Activated CD8-positive, alpha-beta T cell treated with anti-CD3 and anti-CD28 coated beads, Interleukin-2, amount 10 ng/mL, durations not matched to agents 7 days and 5 days (primary cell): ENCODE measurements at places on chromosomes 5 and 9. TPM values are rescaled to one million over a fixed set of nuclear protein-coding genes. Genes with fewer than 3 reads are reported as not detected.

DNA sequence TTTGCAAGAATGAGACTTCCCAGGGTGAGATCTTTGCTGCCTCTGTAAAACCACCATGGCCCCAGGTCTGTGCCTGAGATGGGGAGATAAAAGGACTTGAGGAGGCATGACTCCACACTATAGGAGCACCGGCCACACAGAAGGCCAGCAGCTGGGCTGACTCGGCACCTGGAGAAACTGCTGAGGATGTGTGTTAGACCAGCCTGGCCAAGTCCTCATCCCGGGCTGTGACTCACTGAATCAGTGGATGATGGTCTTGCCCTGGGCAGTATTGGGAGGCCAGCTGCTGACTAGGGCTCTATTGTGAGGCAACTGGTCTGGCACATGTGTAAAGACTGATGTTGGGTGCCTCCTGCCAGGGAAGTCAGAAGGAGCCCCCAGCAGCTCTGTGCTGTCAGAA lies 286.2 kb downstream of the ACTL7B start:
- H3K4me1 ChIP-seq: no peaks in the 10 kb centered on the region
- H3K27me3 ChIP-seq: no peaks in the 10 kb centered on the region
- no peak for DNase-seq
- H3K4me3 ChIP-seq: no peak overlapping the region
- H3K36me3 ChIP-seq: no peaks in the 10 kb centered on the region

GRCh38 chr5:52007230-52007858 lies 624.1 kb downstream of the ISL1 start:
- no peaks in the 10 kb centered on the region for H3K4me1 ChIP-seq
- H3K36me3 ChIP-seq: no peaks in the 10 kb centered on the region
- H3K27me3 ChIP-seq: no peaks in the 10 kb centered on the region
- no peak overlapping the region for H3K27ac ChIP-seq
- no peak overlapping the region for H3K4me3 ChIP-seq
- no peak for DNase-seq

The ADAMTSL2 gene
- not detected for total RNA-seq

GRCh38 chr9:87720173-87720572 lies 5.7 kb upstream of the CTSL start:
- H3K4me3 ChIP-seq: no peak overlapping the region
- H3K27ac ChIP-seq: no peak overlapping the region
- H3K36me3 ChIP-seq: no peaks in the 10 kb centered on the region
- H3K27me3 ChIP-seq: peaks cover 22% of the 10 kb centered on the region

GRCh38 chr5:21236104-21236503 lies 1248.1 kb upstream of the CDH18 start:
- DNase-seq: no peak
- no peak overlapping the region for H3K4me3 ChIP-seq
- H3K27me3 ChIP-seq: no peaks in the 10 kb centered on the region
- H3K4me1 ChIP-seq: no peaks in the 10 kb centered on the region
- H3K27ac ChIP-seq: no peak overlapping the region

DNA sequence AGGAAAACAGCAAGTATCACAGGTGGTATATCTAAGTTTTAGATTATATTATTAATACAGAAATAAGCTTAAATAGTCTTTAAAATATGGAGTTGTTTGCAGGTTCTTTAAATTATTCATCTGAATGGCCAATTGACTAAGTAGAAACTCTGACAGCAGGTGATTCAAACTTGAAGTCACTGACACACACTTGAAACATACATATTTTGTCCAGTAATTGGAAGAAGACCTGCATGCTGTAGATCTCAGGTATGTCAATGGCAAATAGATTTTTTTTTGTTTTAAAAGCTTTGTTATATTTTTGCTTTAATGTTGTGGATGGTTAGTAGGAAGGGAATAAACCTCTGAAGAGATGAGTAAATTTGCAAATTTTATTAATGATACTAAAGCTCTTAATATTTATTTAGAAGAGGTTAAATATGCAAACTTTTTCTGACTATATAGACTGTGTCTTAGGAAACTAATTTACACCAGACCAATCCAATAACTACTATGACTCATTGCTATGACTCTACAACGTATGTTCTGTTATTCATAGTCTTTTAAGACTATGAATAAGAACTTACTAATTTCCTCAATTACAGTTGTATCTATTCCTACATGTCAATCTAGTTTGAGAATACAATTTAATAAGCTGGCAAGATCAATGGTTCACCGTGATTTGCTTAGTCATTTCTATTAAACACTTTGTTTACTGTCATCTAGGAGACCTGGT lies 53.9 kb upstream of the RORB start:
- no peaks in the 10 kb centered on the region for H3K4me1 ChIP-seq
- H3K27ac ChIP-seq: no peak overlapping the region
- no peak overlapping the region for H3K4me3 ChIP-seq
- no peak for DNase-seq

The PDE6A gene
- total RNA-seq: not detected

DNA sequence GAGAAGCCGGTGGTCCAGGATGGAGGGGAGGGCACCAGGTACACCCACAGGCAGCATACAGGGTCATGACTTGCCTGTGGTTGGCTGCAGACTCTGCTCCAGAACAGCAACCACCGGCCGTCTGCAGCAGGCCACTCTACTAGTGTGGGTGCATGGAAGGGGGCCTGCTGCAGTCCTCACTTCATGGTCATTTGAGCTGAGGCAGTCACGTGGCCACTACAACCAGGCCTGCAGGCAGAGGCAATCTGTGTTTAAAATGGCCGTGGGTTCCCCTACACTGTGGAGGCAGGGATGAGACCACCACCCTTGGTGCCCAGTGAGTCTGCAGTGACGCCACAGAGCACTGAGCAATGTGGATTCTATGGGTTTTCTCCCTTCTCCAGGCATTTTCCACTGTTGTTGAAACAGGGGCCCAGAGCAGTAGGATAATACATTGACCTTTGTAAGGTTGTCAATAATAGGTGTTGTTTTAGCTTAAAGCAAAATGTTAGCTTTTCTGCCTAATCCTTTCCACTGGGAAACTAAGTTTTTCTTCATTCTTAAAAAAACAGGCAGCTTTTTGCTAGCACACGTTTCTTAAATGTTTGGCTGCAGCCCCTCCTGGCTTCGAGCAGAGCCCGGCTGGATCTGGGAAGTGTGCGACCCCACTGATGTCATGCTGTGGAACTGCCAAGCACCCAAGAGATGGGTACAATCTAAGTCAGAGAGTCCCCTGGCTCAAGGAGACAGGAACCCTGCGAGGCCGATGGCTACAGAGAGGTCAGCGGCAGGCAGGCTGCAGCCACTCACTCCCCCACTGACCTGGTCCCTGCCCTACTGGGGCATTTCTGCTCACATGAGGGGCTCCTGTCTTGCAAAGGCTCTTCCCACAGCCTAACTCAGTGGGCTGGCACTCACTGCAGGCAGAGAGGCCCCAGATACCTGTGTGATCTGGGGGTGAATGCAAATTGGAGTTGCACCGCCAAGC lies 21.2 kb downstream of the GADD45G start:
- H3K36me3 ChIP-seq: no peaks in the 10 kb centered on the region
- H3K4me1 ChIP-seq: no peaks in the 10 kb centered on the region
- H3K4me3 ChIP-seq: no peak overlapping the region
- peaks cover 20% of the 10 kb centered on the region for H3K27me3 ChIP-seq

DNA sequence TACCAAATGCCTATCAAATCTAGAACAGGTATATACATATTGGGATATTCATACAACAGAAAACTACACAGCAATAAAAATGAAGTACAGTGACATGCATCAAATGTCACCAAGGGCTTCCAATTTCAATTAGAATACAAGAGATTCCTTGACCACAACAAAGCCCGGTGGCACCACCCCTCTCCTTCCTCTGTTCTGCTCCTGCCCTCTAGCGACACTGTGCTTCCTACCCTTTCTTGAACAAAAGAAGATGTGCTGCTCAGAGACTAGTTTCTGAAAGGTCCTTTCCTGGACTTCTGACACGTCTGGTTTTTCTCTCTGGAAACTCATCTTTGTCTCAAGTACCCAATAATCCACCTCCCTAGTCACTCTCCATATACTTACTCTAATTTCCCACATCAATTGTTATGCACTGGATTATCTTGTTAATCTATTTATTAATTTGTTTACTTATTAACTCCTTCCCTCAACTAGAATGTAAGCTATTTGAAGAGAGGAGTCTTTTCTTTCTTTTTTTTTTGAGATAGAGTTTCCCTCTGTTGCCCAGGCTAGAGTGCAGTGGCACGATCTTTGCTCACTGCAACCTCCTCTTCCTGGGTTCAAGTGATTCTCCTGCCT lies 70.4 kb upstream of the CTSV start:
- H3K27me3 ChIP-seq: peaks cover 3% of the 10 kb centered on the region
- H3K4me1 ChIP-seq: peaks cover 3% of the 10 kb centered on the region
- peak; percentile 54 for DNase-seq
- H3K36me3 ChIP-seq: no peaks in the 10 kb centered on the region
- H3K4me3 ChIP-seq: no peak overlapping the region
- no peak overlapping the region for H3K27ac ChIP-seq

The SYNPO gene
- total RNA-seq: not detected

- H3K27ac ChIP-seq: no peak overlapping the region
- no peak overlapping the region for H3K4me3 ChIP-seq
- DNase-seq: no peak
- H3K27me3 ChIP-seq: no peaks in the 10 kb centered on the region
- H3K36me3 ChIP-seq: no peaks in the 10 kb centered on the region
- peaks cover 24% of the 10 kb centered on the region for H3K4me1 ChIP-seq
Observed at GRCh38 chr5:102799017-102799416, 43.9 kb downstream of the PAM start.

- H3K27me3 ChIP-seq: no peaks in the 10 kb centered on the region
- H3K27ac ChIP-seq: no peak overlapping the region
Observed at GRCh38 chr5:57738301-57738700, 255.7 kb upstream of the ACTBL2 start.

- no peak for DNase-seq
- H3K36me3 ChIP-seq: no peaks in the 10 kb centered on the region
- no peaks in the 10 kb centered on the region for H3K4me1 ChIP-seq
Observed at GRCh38 chr9:79240774-79241173, 331.0 kb upstream of the TLE4 start.

DNA sequence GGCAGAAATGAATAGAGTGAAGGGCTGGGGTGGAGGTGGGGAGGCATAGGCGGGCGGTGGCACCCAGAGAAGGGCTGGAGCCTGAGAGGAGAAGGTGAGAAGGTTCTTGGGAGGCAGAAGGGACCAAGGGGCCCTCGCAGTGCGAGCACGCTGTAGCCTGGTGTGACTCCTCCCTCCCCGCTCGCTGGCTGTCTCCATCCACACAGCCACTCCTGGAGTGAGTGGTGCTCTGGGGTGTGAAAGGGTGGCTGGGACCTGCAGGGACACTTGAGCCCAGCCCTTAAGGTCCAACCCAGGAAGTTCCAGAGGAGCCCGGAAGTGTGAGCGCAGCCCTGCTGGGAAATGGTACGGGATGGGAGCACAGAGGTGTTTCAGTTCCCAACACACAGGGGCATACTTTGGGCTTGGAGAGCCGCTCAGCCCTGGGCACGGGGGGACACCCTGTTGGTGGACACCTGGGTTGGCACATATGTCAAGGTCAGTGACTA lies 9.3 kb upstream of the SCGB3A1 start:
- no peaks in the 10 kb centered on the region for H3K4me1 ChIP-seq
- no peak for DNase-seq
- no peaks in the 10 kb centered on the region for H3K27me3 ChIP-seq
- H3K27ac ChIP-seq: no peak overlapping the region

The NFIB gene
- total RNA-seq: not detected

- DNase-seq: no peak
- H3K36me3 ChIP-seq: no peaks in the 10 kb centered on the region
- no peaks in the 10 kb centered on the region for H3K27me3 ChIP-seq
- no peaks in the 10 kb centered on the region for H3K4me1 ChIP-seq
Observed at GRCh38 chr5:166329149-166329800, 1962.2 kb upstream of the WWC1 start.

- peaks cover 33% of the 10 kb centered on the region for H3K4me1 ChIP-seq
- H3K27ac ChIP-seq: no peak overlapping the region
- peak; percentile 18 for DNase-seq
- no peak overlapping the region for H3K4me3 ChIP-seq
Observed at GRCh38 chr9:34382879-34383278, 6.2 kb upstream of the MYORG start.

- peaks cover 3% of the 10 kb centered on the region for H3K36me3 ChIP-seq
- DNase-seq: no peak
- peaks cover 14% of the 10 kb centered on the region for H3K27me3 ChIP-seq
- no peak overlapping the region for H3K27ac ChIP-seq
- H3K4me3 ChIP-seq: no peak overlapping the region
Observed at GRCh38 chr5:168583742-168584482, 4.7 kb upstream of the PANK3 start.

DNA sequence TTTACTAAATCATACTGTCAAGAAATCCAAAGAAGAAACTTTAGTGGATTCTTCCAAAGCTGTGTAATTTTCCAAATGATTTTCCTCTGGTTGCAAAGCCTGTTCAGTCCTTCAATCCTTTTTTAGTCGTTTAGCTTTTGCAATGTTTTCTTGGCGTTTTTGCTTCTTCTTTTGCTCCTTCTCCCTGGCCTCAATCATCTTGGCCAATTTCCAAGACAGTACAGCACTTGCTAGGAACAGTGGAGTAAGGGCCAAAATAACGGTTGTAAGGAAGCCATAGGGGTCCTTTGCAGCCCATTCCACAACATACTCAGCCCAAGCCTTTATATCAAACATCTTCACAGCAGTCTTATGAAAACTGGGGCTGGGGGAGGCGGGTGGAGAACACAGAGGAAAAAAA lies 2.4 kb downstream of the SMIM15 start:
- H3K36me3 ChIP-seq: peaks cover 62% of the 10 kb centered on the region
- peak overlapping the region; percentile 9 for H3K4me3 ChIP-seq
- no peak for DNase-seq
- no peak overlapping the region for H3K27ac ChIP-seq
- H3K4me1 ChIP-seq: peaks cover 36% of the 10 kb centered on the region
- H3K27me3 ChIP-seq: no peaks in the 10 kb centered on the region

- no peak overlapping the region for H3K4me3 ChIP-seq
- H3K27ac ChIP-seq: no peak overlapping the region
- DNase-seq: no peak
- no peaks in the 10 kb centered on the region for H3K27me3 ChIP-seq
- no peaks in the 10 kb centered on the region for H3K4me1 ChIP-seq
Observed at GRCh38 chr5:67409126-67409777, 212.7 kb upstream of the CD180 start.

- peaks cover 14% of the 10 kb centered on the region for H3K27me3 ChIP-seq
- no peak overlapping the region for H3K4me3 ChIP-seq
- H3K27ac ChIP-seq: no peak overlapping the region
- no peaks in the 10 kb centered on the region for H3K36me3 ChIP-seq
- peaks cover 7% of the 10 kb centered on the region for H3K4me1 ChIP-seq
Observed at GRCh38 chr5:91130759-91131158, 252.4 kb downstream of the ARRDC3 start.

- DNase-seq: no peak
- H3K4me3 ChIP-seq: no peak overlapping the region
- no peaks in the 10 kb centered on the region for H3K27me3 ChIP-seq
Observed at GRCh38 chr9:89738137-89738932, 133.5 kb downstream of the GADD45G start.

DNA sequence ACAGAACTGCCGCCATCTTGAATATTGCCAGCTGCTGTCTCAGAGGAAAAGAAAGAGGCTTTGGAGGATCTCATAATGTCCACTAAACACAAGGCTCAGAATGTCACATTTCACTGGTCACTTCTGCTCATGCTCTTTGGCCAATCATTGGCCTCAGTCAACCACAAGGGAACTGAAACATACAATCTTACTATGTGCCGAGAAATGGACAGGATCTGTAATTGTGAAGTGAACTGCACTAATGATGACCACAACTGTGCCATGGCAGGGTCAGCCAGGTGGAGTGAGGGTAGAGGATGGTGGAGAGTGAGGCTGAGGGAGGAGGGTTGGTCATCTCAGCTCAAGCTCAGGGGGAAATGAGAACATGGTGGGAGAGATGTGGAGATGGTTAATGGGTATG lies 32.8 kb downstream of the GDNF start:
- H3K27me3 ChIP-seq: peaks cover 3% of the 10 kb centered on the region
- no peaks in the 10 kb centered on the region for H3K4me1 ChIP-seq
- no peaks in the 10 kb centered on the region for H3K36me3 ChIP-seq
